ENCODE measurements at places on chromosomes 2 and 18.
A peak's percentile ranks its signal among the peaks of the same experiment; 100 is the strongest.

DNA sequence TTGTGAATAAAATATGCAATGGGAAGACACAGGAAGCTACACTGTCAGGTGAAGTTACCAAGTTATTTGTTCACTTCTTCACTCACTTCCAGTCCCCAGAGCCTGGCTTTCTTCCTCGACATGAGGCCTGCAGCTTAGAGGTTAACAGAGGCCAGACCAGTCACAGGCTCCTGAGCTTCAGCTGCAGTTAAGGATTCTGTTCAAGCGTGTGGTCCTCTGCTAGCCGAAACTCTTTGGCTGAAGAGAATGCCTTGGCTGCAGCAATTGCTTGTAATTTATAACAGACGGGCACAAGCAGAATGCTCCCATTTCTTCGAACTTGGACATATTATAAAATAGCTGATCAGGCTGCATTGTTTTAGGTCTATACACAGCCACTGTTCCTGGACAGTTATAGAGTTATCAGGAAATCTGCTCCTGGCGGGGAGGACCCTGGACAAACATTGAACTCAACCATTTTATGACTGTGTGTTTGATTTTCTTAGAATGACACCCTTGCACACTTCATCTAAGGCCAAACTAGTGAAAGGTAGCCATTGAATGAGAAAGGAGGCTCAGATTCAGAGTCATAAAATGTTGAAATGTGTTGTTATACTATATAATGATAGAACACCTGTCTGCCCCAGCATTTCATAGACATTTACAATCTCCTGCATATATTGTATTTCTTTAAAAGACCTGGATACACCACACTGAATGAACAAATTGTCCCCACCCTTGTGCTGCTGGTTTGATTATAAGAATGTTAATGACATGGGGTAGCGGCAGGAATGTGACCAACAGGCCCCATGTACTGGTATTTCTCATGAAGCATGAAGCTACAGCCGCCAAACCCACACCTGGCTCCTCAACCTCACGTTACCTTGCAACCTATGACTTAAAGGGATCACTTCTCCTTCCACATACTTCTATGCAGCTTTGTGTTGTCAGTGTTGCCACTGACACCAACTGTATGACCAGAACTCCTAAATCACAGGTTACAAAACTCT lies 153.6 kb downstream of the TDRD15 start:
- no peak for DNase-seq

DNA sequence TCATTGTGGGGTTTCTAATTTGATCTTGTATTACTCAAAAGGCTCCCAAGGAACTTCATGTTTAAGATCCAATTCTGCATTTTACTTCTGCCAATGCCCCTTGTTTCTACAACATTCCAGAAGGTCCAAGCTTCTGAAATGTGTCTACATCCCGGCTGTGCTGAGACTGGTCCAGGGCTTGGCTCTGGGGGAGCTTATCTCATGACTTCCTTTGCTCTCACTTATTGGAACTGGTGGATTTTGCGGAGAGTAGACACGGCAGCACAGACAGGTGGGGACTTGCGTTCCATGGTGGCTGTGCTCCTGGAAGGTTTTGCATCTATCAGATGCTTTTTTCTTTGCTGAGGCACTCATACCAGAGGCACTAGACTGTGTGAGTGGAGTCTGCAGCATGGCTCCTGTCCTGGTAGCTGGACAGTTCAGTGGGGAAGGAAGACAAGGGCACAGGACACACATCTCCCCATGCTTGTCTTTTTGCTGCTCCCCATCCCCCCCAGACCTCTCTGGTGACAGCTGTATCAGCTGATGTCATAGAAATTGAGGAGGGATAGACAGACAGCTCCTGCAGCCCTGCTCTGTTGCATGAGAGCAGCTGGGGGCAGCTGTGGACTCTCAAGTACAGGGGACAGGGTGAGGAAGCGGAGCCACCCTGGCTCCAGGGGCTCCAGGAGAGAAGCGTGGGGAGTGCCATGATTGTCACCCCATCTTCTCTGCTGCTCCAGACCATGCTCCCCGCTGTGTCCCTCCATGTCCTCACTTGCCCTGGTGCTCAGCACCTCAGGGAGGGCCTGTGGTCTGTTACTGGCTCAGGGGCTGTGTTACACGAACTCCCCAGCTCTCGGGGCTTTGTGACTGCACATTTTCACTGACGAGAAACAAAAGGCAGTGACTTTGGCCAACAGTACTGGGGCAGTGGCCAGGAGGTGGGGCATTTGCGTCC lies 46.0 kb downstream of the ACAA2 start:
- no peak for DNase-seq

DNA sequence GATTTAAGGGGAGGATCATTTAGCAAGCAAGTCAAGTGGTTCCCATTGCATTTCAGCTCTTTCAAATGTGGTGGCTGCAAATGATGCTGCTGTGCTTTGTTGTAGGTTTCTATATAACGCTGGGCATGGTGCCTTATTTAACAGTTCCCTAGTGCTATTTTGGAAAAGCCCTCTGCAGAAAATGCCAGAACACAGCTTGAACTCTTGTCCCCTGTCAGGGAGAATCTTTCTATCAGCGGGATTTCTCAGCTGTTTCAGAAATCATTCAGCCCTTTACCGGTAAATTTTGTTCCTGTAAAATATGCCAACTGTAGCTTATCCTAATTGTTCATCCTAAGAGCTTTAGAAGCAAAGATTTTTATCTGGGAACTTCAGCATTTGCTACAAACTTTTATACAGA lies 77.8 kb upstream of the DTNA start:
- DNase-seq: no peak

DNA sequence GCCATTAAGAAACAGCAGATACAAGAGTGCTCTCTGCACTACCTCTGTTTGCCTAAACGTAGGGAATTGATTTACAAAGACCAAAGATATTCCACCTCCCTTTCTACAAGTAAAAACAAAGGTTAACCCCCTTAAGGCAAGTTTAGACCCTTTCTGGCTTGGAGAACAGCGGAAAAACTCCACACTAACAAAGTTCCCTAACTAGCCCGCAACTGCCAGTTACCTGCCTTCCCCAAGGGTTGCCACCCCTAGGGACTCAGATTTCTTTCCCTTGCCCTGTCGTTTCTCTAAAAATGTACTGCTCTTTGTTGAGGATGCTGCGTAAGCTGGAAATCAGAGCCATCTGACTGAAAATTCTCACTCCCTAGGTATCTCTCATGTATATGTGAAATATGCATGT lies 627.5 kb upstream of the SOX11 start:
- DNase-seq: no peak

DNA sequence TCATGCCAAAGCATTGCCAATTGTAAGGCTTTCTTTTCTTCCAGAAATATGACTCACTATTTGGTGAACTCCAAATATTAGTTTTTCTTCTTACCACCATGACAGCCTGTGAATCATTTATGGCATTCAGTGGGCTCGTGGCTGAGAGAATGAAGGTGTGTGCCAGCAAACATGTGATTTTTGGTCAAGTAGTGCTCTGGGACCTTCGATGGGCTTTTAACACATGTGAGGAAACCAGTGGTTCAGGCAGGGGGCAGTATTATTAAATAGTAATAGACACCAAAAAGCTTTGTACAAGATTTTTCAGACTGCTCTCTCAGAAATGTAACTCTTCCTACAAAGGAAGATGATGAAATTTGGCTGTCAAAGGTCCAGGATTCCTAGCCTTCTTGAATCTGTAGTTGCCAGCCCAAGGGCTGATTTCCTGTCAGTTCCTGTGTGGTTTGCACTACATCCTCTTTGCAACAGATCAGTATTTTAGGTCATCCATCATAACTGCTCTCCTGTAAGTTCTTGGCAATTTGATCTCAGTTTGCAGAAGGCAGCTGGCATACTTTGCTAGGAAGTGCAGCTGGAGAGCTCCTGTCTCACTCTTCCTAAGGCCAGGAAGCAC lies 64.3 kb downstream of the BABAM2 start:
- peak; percentile 42 for DNase-seq

GRCh38 chr2:240584486-240585031 lies 2.0 kb upstream of the CAPN10 start:
- peak; percentile 98 for DNase-seq

DNA sequence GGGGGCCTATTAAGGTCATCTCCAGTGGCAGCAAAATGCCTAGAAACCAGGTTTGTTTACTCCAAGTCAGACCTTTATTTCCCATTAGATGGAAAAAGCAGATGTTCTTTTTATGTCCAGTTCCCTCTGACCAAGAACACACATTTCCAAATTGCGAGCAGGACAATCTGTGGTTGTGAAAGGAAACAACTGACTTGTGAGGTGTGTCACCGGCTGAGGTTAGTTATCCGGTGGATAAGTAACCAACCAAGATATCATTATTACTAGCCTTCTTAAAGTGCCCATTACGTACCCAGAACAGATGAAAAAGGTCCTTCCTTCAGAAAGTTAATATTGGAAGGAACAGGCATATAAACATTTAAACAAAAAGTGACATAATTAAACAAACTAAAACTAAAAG lies 112.9 kb downstream of the THADA start:
- peak; percentile 81 for DNase-seq

DNA sequence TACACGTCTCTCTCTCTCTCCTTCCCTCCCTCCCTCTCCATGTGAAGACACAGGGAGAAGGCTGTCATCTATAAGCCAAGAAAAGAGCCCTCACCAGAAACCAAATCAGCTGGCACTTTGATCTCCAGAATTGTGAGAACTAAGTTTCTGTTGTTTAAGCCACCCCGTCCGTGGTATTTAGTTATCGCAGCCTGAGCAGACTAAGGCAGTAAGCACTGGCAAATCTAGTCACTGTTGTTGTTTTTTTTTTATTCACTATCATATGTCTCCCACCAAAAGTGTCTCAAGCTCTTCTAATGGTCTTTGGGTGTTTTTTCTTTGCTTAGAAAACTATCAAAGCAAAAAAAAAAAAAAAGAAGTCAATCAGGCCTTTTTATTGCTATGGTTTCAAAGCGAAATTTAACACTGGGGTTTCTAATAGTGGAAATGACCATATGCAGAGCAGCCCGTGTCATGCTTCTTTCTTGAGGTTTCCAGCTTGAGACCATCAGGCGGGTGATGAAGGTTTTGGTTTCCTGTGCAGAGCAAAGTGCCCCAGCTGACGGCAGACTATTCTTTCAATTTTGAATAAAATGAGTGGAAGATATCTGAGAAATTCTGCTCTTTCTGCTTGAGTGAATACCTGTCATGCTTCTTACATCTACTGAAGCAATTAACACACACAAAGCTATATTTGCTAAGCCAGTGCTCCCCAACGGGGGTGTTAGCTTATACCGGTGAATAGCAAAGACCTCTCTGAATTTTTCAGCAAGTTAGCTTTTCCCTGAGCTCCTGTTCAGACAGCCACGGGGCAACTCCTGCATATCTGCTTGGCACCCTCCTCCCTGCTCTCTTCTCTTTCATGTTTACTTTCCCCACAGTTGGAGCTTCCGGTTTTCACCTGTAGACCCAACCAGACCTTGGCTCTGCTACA lies 394.1 kb upstream of the ATP5MC3 start:
- DNase-seq: peak; percentile 83

GRCh38 chr18:80169607-80170006 lies 60.5 kb downstream of the ADNP2 start:
- DNase-seq: no peak

- peak; percentile 13 for DNase-seq
These were observed 1.1 kb upstream of the MTA3 start for GRCh38 chr2:42567364-42567763.

- DNase-seq: no peak
These were observed 1313.2 kb upstream of the NRXN1 start for GRCh38 chr2:52345082-52345481.

- DNase-seq: no peak
These were observed 259.0 kb upstream of the SALL3 start for GRCh38 chr18:78720456-78721237.

- DNase-seq: no peak
These were observed 161.9 kb downstream of the KLHL29 start for GRCh38 chr2:23546913-23547312.

GRCh38 chr2:160942476-160943142 lies 217.6 kb upstream of the TANK start:
- no peak for DNase-seq

DNA sequence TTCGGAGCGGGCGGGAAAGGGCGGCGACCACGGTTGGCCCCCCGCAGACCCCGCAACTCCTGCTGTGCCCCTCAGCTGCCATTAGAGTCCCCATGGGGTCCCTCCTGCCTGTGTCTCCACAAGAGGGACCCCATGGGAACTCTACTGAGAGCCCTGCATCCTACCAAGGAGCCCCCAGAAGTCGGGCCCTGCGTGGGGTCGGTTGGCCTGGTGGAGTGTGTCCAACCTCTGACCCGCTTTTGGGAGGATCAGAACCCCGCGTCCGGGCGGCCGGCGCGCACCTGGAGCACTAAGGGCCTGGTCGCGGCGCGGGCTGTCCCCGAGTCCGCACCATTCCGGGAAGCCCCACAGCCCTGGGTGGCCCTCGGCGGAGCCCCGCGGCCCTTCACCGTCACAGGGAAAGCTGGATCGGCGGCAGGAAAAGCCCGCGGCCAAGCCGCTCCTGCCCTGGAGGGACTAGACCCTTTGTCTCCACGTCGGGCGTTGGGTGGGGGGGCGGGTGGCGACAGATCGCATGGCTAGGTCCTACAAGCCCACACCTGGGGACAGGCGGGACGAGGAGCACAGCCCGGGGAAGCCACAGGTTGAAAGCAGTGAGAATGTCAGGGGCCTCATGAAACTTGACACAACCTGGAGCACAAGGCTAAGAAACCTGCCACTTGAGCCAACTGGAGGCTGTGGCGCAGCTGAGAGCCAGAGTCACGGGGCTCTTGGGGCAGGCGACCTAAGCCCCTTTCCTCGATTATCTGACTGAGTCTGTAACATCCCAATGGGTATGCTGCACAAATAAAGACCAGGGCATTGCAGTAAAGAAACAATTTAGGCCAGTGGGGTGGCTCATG lies 11.2 kb upstream of the CXXC1 start:
- no peak for DNase-seq

DNA sequence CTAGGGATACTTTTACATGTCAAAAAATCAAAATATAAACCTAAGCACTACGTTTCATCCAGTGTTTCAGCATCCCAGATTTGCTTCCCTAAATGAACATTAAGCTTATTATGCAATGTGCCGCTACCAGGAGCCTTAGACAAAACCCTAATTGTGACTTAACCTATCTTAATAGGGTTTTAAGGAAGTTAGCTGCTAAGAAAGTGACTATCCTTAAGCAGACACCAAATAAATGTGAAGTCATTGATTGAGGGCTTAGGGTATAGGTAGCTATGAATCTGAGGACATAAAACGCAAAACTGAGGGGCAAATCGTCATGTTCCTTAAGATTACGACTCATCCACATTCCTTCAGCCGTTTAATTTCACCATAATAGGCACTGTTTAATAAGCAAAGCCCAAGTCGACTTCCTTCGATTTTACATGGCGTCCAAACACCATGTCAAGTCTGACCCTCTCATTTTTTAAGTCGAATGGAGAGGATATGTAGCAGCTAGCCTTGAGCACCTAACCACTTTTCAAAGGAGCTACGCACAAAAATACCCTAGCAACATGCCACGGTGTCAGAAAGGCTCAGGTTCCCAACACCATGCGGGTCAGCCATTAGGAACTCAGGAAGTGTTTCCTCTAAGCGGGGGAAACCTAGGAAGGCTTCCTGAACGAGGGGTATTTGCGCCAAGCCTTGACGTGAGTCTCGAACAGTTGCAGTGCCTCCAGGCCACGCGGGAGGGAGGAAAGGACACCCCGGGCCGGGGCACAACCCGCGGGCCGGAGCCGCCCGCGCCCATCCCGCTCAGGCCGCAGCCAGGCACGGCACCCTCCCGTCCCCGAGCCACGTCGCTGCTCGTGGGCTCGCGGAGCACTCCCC lies 1.0 kb downstream of the HDLBP start:
- no peak for DNase-seq
